ENCODE measurements at places on chromosomes 2 and 18.
A peak's percentile ranks its signal among the peaks of the same experiment; 100 is the strongest.

GRCh38 chr2:38830526-38831159 is 45.1 kb downstream of the DHX57 start:
- no peak for DNase-seq

- no peak for DNase-seq
These were observed 395.0 kb downstream of the ZNF516 start for GRCh38 chr18:76099931-76100457.

- DNase-seq = peak; percentile 69
These were observed 143.9 kb upstream of the CREB1 start for GRCh38 chr2:207385903-207386302.

DNA sequence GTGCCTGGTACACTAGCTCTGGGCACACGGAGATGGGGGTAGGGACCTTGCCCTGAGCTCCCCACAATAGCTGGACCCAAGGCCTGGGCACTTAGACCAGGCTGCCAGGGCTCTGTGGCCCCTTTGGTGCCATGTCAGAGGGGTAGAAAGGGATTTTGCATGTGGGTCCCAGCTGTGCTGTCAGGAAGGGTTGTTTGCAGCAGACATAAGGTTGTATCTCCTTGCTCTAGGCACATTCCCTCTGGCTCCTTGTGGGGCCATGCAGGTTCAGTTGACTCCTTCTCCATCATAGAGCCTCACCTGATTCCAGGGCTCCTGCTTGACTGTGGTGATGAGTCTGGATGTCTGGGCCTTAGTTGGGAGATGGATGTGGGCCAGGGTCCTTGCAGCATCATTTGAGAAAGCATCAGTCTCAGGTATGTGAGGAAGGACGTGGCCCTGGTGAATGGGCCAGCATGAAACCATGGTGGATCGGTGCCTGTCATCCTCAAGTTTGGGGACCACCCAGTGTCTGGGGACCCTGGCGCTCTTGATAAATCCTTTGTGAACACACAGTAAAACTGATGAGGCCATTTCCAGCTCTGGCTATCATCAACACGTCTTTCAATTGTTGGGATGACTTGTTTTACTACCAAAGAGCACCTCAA is 461.9 kb upstream of the HS6ST1 start:
- no peak for DNase-seq

DNA sequence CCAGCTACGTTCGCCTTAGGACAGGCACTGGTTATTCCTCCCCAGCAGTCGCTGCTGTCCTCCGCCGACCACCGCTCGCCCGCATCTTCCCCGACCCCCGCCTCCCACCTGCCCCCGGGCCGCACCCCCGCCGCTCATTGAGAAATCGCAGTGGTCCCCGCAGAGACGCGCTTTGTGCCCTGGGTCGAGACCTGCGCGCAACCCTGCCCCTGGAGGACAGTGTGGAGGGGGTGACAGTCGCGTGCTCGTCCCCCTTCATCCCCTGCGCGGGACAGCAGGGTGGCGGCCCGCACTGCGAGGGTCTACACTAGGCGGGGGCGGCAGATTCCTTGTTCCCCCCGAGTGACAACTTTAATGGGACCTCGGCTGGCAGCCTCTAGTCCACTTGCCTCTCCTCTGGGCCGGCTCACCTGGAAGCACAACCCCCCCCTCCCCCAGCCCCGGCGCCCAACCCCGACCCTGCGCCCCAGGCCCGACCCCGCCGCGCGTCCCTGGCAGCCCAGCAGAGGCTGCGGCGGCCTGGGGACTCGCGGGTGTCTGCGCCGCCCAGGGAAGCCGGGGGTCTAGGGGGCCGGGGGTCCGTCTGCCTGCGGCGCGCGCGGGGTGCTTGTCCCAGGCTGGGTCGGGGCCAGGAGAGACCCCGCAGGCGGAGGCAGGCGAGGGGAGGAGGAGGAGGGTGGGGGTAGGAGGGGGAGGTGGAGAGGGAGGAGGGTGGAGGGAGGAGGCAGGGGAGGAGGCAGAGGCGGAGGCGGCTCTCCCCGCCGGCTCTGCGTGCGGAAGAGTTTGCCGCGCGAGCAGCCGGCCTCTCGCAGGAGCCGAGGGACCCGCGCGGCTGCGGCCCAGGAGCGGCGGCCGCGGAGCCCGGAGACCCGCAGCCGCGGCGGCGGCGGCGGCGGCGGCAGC is at the start of gene NPAS2:
Gene NPAS2 (plus strand): TSS at position 770 of the 903 bp plus-strand sequence. CDS start 84,616 bp downstream, outside the sequence.
- peak; percentile 64 for DNase-seq

DNA sequence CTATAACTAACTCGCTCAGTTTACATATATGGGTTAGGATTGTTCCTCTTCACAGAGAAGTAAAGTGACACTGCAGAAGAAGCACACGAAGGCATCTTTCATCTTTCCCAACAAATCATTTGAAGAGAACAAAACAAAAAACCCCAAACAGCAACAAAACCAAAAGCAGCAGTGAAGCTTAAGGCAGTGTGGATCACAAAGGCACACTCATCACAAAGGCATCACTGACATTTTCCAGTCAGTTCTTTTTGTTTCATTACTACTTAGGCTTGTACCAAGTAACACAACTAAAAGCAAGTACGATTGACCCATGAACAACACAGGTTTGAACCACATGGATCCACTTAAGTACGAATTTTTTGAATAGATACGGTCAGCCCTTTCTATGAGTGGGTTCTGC is 75.7 kb downstream of the RNF152 start:
- DNase-seq = no peak

GRCh38 chr2:166031054-166031453 is 77.5 kb upstream of the TTC21B start:
- DNase-seq = peak; percentile 3

DNA sequence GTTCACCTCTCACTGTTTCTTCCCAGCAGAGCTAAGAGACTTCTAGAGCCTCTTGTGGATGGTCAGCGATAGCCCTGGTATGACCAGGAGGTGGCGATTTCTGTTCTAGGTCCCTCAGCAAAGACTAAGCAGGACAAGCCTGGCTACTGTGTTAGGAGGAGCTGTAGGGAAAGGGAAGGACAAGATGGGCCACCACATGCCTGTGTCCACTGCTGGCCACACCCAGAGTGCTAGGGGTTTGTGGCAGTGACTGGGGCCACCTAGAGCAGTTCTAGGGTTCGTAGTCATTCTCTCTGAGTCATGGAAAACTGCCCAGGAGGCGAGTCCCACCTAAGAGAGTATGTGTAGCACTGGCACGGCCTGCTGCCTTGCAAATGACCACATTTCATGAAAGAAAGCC is 179.4 kb downstream of the ALPK2 start:
- no peak for DNase-seq

DNA sequence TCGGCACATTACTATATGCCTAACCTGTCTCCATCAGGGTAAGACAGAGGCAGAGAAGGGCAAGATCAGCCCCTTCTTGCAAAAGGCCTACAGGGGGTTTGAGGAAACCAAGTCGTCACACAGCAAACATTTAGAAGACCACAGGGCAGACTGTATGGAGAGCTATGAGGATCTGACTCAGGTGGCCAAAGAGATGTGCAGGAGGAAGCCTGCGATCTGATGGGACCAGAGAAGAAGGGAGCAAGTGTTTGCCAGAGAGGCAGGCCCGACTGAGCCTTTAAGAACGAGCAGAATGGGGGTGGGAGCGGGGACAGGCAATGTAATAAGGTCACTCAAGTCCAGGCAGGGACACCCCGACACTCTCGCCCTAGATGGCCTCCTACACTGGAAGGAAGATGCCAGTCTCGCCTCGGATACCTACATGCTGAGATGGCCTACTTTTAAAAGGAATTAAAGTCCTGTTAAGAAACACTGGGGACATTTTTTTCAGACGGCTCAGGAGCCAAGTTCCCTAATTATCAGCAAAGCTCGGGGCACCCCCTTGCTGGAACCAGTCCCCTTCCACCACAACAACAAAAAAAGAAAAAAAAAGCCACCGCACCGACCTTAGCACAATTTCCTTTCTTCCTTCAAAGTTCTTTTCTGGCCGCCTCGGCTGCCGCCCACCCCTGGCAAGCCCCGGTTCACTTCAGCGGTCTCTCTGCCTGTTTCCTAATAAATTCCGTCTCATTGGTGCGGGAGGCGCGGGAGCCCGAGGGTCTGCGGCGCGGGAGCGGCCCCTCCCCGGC is 1.5 kb downstream of the SFXN5 start:
- no peak for DNase-seq

All from dermis blood vessel endothelial cell (primary cell).